Amygdala (tissue), 56 donors: ENCODE measurements at places on chromosomes 3 and 15.
A peak's percentile ranks its signal among the peaks of the same experiment; 100 is the strongest.

- DNase-seq = no peak
These were observed 1.1 kb downstream of the RAB6B start for GRCh38 chr3:133894353-133895207.

DNA sequence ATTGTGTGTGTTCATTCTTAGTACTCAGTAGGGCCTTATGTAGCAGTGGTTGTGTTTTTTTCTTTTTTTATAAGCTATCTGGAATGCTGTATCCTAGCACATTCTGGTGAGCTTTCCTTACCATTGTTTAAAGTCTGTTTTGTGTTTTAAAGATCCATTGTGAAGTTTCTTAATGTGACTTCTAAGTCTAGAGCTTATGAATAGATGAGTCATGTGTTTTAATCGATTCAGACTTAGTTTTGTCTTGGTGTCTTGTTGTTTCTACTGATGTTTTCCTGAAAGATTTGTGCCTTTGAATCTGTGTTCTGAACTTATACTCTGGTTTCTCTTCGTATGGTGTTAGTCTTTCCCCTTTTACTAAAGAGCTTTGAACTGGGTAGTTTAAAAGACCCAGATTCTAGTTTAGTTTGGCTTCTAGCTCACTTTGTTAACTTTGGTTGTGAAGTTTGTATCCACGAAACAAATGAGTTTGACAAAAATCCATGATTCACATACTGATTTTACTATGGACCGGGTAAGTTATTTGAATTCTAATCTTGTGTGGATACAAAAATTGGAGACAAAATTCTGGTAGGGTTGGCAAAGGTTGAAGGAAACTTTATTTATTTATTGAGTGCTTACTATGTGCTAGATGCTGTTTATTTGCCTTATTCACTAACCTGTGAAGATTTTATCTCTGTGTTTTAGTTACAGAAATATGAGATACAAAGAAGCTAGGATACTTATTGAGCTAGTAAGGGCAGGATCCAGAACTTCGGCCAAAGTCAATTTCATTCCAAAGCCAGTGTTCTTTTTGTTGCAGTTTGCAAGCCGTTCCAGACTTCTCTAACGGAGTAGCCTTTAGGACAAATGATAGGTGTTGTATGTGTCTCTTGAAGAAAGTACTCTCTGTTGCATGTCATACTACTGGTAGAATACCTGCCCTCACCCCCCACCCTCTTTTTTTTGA, 24.8 kb downstream of the AKAP13 start:
- no peak for DNase-seq

DNA sequence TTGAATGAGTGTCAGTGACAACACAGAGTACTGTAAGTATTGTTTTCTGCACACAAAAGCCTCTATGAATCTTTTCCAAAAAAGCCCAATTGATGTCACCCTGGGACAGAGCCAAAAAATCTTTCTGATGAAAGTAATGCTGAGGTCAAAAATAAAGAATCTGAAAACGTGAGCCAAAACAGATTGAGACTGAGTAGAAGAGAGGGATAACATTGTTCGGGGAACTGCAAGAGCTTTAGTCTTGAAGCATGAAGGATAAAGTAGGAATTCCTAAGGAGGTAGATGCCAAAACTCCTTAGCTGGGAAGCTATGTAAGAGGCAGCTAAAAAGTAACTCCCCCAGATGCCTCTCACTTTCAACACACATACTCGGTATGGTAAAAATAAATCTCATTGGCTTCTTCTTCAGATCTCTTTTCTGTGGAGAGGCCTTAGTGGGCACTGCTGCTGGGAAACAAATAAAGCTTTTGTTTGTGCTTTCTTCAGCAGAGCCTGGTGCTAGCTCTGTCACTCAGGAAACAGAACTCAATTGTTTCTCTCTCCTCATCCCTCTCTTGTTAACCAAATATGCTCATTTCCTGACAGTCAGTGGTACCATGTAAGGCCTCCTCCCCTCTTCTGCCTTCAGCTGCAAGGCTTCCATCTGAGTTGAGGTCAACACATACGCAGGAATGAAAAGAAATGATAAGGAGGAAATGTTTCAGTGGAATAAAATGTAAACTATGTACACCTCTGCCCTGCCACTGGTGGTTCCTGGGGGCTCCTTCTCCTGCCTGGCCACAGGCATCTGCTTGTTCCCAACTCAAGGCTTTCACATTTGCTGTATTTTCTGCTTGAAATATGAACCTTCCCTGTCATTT, 58.1 kb downstream of the CD200 start:
- DNase-seq = peak; percentile 57

DNA sequence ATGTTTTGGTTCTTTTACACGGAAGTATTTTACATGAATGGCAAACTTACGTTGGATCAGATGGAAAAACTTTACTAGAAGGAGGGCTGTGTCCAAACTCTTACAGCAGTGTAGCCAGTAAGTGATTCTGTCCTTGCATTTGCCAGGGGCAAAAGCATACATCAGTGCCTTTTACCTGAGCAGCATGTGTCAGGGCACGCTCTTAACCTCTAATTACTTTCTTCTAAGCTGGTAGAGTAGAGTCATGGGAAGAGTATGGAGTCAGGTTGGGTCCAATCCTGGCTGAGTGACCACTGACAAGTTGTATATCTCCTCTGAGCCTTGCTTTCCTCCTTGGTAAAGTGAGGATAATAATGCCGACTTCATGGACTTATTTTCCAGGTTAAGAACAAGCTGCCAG, 47.1 kb downstream of the RYR3 start:
- DNase-seq = no peak

DNA sequence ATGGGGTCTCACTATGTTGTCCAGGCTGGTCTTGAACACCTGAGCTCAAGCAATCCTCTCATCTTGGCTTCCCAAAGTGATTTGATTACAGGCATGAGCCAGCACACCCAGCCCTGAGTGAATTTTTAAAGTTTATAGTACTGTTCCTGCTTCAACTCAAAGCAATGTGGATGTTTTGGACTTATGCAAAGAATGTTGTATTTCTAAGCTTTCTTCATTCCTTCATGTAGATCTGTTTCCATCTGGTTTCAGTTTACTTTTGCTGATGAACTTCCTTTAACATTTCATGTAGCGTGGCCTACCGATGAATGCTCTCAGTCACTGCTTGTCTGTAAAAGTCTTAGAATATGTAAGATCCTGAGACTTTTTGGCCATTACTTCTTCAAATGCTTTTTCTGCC, 23.2 kb downstream of the NRG4 start:
- no peak for DNase-seq

- no peak for DNase-seq
These were observed 15.2 kb downstream of the GNAI2 start for GRCh38 chr3:50251220-50251619.

GRCh38 chr15:36557364-36557763, 22.1 kb upstream of the CDIN1 start:
- DNase-seq = no peak

DNA sequence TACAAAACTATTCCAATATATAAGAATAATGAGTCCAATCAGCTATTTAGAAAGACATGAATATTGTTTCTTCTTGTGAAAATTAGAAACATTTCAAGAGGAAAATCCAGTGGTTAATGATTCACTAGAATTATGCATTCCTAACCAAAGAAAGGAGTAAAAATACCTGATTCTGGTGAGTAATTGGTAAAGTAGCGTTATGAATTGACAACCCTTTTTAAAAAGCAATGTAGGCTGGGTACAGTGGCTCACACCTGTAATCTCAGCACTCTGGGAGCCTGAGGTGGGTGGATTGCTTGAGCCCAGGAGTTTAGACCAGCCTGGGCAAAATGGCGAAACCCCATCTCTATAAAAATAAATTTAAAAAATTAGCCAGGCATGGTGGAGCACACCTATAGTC, 43.3 kb downstream of the TOPAZ1 start:
- no peak for DNase-seq

GRCh38 chr3:160735826-160736225, 20.2 kb upstream of the PPM1L start:
- DNase-seq = no peak

- DNase-seq = no peak
These were observed 205.8 kb upstream of the EOMES start for GRCh38 chr3:27927882-27928281.
